ENCODE measurements at places on chromosomes 6 and 20.
A peak's percentile ranks its signal among the peaks of the same experiment; 100 is the strongest.

GRCh38 chr6:98824162-98824901, 10.0 kb upstream of the POU3F2 start:
- DNase-seq: peak; percentile 67

DNA sequence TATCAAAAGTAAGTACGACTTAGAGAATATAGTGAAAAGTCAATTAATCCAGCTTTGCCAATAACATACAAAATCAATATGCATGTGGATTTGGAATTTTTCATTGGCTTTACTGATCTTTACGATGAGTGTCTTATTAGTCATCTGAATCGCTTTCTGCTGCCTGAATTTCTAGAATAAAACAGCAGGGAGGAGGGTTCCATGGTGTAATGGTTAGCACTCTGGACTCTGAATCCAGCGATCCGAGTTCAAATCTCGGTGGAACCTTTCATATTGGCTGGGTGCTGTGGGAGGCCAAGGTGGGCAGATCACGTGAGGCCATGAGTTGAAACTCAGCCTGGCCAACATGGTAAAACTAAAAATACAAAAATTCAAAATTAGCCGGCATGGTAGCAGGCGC, 448.8 kb downstream of the RNF144B start:
- no peak for DNase-seq

DNA sequence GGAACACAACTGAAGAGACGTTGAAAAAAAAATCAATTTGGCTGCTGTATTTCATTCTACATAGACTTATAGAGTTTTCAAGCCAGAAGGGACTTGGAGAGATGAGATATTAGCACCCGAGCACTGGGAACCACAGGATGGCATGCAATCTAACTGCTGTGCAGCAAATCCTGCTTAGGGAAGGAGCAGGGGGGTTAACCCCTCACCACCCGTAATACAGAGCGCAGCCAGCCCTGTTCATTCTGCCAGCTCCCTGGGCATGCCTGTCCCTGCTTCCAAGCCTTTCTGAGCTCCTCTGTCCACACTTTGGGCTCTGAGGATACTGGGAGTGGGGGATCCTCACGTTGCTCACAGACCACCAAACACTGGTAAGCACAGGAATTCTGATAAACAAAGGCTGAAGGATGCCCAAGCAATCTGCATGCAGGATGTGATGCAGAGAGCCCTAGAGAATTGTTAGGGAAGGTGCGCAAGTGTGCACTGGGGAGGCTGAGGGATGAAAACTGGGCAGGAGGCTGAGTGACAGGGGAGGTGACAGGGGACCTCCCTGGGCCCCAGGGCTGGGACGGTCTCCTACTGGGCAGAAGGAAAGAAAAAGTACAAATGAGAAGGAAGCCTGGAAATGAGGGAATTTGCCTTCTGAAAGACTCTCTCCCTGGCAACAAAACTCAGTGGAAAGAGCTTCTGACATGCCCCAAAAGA, 34.0 kb downstream of the CPNE5 start:
- DNase-seq: no peak

GRCh38 chr6:149918151-149918905, 4.6 kb downstream of the RAET1G start:
- DNase-seq: no peak

DNA sequence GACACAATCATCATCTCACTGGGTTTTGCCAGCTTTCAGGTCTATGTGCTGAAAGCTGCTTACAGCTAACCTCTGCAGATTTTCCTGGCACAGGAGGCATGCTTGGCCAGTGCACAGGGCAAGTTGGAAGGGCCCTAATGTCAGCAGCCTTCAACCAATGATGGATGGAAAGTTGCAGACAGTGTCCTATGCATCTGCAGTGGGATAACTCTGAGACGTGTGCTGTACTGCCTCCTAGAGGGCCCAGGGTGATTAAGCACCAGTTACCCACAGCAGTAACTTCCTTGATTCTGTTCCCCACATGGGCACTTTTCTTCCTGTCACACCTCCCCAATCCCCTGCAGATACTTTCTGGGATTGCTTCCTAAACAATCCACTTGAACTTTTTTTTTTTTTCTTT, 38.6 kb downstream of the OVOL2 start:
- peak; percentile 41 for DNase-seq

- DNase-seq: peak; percentile 84
Measured at GRCh38 chr20:32019156-32019510, 8.9 kb downstream of the CCM2L start.

DNA sequence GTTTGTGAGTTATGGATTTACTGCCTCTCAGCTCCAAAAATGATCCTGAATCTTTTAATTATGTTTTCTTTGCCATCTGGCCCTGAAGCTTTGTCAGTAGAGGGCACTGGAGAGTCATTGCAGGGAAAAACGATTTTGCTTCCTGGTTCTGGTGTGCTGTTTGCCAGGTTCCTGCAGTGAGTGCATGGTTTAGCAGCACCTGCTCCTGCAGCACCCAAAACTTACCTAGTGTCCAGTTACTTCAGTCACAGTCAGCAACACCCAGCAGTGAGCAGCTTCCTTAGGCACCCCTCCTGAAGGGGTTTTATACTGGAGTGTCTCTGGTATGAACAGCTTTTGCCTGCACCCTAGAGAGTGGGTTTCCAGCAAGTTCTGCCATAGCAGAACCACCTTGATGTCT, 6.0 kb upstream of the TRIM26 start:
- peak; percentile 72 for DNase-seq

DNA sequence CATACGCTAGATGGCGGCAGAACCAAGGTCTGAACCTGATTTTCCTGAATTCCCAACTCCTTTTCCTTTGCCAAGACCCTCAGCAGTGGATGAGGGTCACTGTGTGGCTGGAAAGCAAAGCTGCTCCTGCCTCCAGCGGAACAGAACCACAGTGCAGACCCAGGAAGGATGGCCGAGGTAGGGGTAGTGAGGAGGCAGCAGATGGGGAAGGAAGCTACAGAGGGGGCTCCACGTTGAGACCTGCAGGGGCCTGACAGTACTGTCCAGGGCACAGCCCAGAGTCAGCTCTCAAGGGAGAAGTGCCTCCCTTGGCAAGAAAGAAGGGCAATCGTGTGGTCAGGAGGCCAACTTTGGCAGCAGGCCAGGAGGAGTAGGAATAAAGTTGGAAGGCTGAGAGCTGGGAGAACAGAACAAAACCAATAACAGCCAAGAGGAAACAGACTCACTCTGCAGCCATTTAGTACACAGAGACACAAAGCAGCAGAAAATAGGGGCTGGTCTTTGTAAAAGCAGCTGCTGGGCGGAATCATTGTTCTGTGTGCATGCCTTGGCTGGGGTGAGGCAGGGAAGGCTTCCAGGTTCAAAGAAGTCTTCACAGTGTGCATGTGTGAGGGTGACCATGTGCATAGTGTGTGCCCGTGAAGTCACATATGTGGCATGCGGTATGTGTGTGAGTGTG, 3.1 kb downstream of the GABRR2 start:
- no peak for DNase-seq

GRCh38 chr20:31685853-31686643, 36.6 kb downstream of the BCL2L1 start:
- no peak for DNase-seq

DNA sequence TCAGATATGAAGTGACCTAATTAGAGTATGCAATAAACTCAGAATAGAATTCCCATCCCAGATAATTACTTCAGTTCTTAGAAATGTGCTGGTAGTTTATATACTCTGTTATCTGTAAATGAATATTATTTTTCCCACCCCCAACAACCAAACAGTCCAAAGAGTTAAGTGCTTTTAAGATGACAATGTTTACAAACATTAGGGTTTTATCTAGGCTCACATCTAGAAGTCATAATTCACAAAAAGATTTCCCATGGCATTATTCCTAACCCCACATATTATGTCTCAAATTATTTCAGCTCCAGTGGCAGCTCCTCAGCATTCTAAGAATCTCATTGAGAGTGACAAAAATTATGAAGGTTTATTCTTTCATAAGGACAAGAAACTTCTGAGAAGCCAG, 120.9 kb downstream of the TASP1 start:
- no peak for DNase-seq

DNA sequence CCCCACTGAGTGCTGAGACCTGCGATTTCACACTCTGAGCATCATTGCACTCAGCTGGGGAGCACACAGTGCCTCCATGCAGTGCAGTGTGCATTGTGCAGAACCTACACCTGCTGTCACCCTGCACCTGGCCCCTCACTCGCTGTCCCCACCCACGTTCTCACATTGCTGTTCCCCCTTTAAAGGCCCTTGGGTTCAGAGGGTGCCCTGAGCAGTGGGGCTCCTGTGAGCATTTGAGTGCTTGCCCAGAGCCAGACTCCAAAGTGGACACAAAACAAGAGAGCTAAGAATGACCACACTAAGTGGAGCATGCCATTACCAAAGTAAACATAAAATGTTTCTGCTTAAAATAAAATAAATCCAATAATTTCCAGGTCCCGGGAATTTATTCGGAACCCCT, 131.0 kb upstream of the CST7 start:
- DNase-seq: no peak
